ENCODE measurements at places on chromosomes 3 and 15.

GRCh38 chr15:56775641-56776040 lies 42.3 kb upstream of the ZNF280D start:
- no peak for DNase-seq

DNA sequence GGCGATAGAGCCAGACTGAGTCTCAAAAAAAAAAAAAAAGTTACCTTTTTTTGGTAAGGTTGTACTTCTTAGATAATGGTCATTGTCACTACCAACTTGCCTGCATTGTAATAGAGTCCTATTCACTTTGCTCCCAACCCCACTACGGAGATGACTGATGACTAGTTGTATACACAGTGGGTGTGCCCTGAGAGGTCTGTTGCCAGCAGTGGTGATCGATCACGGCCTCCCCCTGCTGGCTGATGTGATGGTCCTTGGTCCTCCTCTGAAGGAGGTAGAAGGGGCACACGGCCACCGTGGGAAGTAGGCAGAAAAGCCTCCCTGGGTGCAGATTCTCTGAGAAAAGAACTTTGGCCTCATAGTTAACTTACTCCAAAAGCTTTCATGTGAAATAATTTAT lies 10.7 kb downstream of the GCNT3 start:
- no peak for DNase-seq

DNA sequence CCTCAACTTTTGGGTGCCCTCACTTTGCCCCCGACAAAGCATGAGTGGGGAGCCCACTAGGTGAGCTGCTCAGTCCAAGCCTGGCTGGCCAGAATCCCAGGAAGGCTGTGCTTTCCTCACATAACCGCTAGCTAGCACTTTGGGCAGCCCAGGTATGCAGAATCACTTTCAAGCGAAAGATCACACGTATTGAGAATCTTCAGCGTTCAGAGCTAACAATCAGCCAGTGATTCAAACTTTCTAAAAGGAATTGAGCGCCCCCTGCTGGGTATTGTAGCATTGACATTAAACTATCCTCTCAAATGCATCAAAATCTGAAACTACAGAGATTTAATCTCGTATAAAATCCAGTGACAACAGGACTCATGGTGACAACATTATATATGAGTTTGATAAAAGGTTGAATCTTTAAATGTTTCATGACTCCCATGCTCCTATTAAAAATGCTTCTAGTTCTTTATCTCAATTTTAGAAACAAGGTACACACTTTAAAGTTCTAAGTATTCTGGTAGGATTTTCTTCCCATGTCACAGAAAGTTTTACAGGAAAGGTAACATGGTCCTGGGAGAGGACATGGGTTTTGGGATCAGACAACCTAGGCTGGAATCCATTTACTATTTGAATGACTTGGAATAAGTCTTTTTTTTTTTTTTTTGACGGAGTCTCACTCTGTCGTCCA lies 11.8 kb downstream of the ANAPC13 start:
- peak; percentile 68 for DNase-seq

GRCh38 chr3:45011756-45012508 lies 14.2 kb upstream of the CLEC3B start:
- no peak for DNase-seq

- peak; percentile 62 for DNase-seq
Measured at GRCh38 chr3:115071601-115072000, 75.5 kb downstream of the ZBTB20 start.

DNA sequence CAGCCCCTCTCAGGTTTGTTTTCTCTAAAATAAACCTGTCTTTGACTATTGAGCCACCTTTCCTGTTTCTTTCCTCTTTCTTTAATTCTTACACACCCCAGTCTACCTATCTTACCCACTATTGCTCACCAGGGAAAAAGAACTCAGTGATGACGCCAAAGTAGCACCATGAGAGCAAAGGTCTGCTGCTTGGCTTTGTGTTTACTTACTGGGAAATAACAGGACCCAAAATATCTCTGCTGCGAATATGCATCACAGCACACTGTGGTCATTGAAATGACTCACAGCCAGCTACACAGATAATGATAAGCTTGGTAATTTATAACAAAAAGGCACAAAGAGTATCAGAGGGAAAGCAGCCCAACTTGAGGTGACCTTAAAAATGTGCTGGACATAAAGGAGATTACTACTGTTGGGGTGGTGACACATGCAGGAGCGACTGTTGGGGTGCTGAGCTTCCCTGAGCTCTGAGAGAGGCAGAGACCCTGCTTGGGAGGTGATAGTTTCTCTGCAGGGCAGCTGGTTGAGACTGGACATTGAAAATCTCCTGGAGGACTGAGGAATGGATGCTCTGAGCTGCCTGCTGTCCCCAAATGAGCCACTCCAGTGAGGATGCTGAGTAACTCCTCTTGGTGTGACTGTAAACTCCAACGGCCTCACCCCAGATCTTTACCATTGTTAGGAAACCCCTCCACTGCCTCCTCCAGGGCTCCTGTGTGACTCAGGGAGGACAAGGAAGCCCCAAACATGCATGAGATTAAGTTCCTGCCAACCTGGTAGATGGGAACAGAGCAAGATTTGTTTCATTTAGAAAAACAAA lies 14.5 kb downstream of the EFCAB12 start:
- no peak for DNase-seq

GRCh38 chr3:53775834-53776251 lies 70.4 kb downstream of the CHDH start:
- peak; percentile 24 for DNase-seq

DNA sequence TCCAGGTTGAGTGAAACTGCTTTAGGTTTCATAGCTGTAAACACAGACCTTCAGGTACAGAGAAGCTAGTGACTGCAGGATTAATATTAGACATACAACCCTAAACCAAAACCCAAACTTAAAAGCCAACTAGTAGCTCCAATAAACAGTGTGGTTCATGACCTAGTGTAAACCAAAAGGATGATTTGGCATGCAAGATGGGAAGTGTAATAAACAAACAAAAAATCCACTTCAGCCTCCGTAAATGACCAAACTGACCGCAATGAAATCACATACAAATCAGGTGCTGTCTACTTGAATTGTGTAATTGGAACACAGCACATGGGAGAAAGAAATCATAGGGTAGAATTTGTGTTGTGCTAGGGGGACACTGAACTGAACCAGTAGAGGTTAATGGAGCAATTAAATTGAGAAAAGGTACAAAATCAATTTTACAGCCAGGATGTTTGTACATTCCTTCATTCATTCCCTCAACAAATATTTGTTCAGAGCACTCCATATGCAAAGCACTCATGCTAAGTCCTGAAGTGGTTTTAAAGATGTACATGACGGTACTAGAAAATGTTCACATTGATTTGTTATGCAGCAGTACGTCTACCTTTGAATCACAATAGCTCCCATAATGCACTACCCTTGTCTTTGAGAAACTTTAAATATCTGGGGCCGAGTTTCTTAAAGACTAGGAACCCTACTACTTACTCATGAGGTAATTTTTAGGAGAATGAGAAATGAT lies 21.4 kb upstream of the CHST2 start:
- DNase-seq, result no peak

DNA sequence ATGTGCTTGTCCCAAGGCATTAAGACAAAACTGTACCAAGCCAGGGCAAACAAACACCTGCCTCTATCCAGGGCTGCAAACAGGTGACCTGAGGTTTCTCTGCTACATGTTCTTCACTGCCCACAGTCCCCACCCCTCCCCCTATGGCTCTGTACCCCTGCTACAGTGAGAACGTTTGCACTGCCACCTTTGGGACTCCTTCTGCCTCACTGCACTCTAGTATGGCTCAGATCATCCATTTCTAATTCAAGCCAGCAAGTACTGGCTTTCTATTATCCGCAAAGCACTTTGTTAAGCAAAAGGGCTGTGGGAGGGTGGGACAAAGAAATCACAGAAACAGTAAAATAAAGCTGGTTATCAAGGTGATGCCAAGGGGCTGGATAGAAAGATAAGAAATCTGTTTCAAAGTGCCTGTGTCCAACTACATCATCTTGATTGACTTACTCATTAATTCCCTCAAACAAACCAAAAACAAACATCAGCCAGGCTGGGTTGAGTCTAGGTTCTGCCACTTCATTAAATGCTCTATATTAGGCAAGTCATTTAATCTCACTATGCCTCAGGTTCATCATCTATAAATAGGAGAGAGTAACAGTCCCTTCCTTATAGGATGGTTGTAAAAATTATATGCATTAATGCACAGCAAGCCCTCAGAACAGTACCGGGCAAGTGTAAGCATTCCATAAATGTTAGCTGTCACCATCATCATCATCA lies 95.3 kb downstream of the PDZRN3 start:
- peak; percentile 61 for DNase-seq

GRCh38 chr3:183342824-183343223 lies 85.6 kb downstream of the MCF2L2 start:
- DNase-seq, result no peak

- no peak for DNase-seq
Measured at GRCh38 chr3:4523710-4524698, 30.9 kb downstream of the ITPR1 start.

- DNase-seq, result peak; percentile 46
Measured at GRCh38 chr3:11618904-11619303, 24.8 kb downstream of the VGLL4 start.

DNA sequence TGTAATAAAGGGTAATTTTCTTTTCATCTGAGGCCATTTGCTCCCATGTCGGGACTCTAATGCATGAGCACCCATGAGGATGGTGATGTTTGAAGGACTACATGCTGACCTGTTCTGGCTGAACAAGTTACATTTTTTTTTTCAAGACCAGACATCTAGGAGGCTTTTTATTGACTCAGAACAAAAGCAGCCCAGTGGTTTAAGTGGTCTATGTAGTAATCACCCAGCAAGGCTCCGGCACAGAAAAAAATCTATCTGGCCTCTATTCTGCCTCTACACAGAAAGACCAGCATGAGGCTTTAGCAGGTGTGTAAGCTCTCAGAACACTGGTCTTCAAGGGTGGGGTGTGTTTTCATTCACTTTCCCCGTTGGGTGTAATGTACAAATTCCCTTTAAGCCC lies 95.1 kb upstream of the ZBED2 start:
- DNase-seq, result no peak

DNA sequence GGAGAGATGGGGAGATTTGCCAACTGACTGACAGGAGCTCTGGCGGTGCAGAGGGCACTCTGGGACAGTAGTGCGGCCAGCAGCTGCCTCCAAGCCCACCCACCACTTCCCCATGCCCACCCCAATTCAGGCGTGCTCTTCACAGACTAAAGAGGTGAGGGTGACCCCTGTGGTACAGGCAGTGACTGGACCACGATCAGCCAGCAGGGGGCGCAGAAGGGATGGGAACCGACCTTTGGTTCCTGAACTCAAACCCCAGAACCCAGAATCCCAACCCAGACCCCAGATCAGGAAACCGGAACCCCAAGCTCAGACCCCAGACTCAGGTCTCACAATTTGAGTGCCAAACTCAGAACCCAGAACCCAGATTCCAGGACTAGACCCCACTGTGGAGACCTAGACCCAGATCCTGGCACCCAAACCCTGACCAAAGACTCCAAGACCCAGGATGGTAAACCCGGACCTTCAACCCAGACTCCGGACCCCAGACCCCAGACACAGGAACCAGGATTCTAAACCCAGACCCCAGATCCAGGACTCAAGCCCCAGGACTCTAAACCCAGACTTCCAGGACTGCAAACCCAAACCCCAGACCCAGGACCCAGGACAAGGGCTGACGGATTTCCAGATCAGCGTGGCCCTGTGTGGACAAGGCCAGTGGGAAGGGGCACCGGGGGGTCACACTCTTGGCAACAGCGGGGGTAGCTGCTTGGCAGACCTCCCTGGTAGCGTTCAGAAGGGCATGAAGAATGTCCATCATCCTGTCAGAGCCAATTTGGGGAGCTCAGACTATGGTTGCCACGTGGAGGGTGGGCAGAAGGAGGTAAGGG lies 3.7 kb upstream of the MYL3 start:
- peak; percentile 73 for DNase-seq

DNA sequence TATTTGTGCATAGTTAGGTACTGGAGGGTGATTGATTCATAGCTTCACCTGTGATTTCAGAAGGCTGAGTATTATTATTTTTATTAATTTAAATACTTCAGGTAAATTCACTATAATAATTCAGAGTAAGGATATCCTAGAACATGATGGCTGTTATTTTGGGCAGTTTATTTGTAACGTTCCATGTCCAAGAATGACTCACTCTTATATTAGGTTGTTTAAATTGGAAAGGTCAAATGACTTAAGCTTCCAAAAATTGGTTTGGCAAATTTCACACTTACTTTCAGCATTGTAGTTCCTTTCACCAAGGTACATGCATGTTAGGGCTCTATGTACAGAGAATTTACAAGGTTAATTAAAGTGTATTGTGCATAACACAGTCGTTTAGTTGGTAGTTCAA lies 120.2 kb downstream of the EPHA3 start:
- no peak for DNase-seq

GRCh38 chr3:64244011-64244942 lies 19.0 kb upstream of the PRICKLE2 start:
- no peak for DNase-seq

GRCh38 chr3:13028010-13028821 lies 45.0 kb downstream of the IQSEC1 start:
- no peak for DNase-seq

DNA sequence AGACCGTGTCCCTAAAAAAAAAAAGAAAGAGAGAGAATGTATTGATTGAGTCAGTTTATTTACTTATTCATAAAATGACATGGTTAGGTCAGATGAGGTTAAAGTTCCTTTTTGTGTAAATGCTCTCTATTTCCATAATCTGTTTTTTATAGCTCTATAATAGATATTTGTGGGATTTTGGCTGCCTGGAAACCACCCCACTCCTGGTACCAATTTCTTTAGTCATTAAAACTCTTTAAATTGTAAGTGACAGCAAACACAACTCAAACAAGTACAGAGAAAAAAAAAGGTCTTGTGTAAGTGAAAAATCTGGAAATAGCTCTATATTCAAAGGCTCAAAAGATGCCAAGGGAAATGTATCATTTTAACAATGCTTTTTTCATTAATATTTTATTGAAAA lies 11.0 kb upstream of the PPP4R2 start:
- DNase-seq, result no peak

DNA sequence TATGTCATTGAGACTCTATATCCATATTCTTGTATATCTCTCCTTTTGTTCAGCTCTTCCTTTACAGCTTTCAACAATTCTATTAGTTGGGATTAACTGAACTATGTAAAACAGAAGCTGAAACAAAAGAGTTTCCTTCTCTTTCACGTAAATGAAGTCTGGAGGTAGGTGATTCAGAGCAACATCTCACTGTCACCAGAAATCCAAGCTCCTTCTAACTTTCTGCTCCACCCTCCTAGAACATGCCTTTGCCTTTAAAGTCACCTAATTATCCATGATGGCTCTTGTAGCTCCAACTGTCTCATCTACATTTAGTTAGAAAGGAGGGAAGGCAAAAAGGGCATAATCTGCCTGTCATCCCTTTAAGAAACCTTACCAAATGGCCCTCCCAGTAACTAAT lies 458.2 kb upstream of the MDFIC2 start:
- DNase-seq, result no peak

DNA sequence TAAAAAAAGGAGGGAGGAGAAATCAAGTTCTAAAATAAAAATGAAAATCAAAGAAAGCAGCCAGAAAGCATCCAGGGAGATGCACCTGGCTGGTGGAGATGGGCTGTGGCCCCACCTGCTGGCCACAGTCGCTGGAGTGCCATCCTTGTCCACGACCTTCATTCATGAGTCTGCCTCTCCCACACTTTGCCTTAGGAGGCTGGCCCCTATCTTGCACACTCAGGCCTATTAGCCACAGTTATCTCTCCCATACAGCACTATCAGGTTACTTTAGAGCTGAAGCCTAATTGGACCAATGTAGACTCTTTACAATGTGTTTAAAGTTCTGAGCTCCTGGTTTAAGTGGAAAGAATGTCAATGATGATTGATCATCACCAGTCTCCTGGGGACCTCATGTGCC lies 392.0 kb upstream of the RORA start:
- DNase-seq, result peak; percentile 47

GRCh38 chr15:43859546-43859945 lies 32.7 kb downstream of the WDR76 start:
- DNase-seq, result no peak

- DNase-seq, result no peak
Measured at GRCh38 chr3:99881121-99881524, 63.5 kb downstream of the CMSS1 start.
